Cerebellar cortex (tissue), 1 donor: ENCODE measurements at places on chromosomes 11 and 22.

GRCh38 chr11:116498161-116498560 lies 274.6 kb downstream of the BUD13 start:
- DNase-seq, result peak; percentile 73

DNA sequence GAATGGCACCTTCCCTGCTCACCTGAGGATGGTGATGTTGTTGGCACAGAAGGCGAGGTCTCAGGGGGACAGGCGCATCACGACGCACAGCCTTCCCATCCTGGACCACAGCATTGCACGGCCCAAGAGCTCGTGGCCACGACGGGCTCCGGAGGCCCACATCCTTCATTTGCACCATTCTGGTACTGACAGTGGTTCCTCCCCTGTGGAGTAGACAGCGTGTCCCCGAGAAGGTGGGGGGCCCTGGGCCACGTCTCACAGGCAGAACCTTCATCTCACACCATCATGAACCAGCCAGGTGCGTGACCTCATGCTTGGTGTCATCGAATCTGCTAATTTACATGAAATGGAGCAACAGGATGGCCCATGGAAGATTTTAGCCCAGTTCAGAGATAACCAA lies 180.0 kb downstream of the CTTN start:
- no peak for DNase-seq

DNA sequence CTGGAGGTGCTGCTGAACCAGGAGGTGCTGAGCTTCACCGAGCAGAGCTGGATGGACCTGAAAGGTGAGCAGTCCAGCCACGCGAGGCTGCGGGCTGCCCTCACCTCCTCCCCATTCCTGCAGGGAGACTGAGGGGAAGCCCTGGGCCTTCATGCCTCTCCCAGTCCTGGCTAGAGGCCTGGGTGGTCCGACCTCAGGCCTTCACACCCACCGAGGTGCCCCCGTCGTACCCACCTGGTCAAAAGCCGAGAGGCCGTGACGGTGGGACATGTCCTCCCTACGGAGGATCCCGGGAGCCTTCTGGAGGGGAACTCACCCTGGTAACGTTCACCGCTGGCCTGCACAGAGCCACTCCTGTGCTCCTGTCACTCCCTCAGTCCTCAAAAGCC lies 5.1 kb downstream of the SUSD2 start:
- no peak for DNase-seq

DNA sequence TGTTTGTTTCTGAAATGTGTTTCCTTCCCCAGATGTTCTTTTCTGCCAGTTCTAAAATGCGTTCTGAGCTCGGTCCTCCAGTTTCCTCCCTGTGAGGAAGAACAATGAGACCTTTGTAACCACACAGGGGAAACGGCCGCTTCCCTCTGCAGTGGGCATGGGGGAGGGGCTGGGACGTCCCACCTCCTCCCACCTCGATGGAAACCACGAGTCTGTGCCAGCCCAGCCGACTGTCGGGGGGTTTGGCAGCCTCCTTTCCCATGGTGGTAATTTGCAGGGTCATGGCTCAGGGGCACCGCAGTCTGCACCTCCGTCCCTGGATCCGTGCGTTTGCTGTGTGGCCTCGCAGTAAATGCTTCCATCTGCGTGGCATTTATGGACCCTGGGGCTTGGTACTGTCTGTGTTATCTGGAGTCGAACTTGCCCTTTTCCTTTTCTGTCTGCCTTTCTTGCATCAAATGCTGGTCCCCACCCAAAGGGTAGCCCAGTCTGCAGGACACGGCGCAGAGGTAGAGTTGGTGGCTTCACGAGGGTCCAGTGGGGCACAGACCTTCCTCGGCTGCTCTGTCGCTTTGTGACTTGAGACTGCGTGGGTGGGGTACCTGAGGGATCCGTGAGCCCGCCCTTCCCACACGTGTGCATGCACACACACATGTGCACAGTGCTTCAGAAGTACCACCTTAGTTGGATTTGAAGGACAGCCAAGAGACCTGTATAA lies 16.1 kb downstream of the LRP5 start:
- DNase-seq, result no peak

- no peak for DNase-seq
Measured at GRCh38 chr11:121810291-121810690, 305.7 kb downstream of the BLID start.

DNA sequence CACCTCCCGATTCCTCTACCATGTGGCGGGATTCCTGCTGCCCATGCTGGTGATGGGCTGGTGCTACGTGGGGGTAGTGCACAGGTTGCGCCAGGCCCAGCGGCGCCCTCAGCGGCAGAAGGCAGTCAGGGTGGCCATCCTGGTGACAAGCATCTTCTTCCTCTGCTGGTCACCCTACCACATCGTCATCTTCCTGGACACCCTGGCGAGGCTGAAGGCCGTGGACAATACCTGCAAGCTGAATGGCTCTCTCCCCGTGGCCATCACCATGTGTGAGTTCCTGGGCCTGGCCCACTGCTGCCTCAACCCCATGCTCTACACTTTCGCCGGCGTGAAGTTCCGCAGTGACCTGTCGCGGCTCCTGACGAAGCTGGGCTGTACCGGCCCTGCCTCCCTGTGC lies 10.5 kb downstream of the CXCR5 start:
- DNase-seq, result no peak

DNA sequence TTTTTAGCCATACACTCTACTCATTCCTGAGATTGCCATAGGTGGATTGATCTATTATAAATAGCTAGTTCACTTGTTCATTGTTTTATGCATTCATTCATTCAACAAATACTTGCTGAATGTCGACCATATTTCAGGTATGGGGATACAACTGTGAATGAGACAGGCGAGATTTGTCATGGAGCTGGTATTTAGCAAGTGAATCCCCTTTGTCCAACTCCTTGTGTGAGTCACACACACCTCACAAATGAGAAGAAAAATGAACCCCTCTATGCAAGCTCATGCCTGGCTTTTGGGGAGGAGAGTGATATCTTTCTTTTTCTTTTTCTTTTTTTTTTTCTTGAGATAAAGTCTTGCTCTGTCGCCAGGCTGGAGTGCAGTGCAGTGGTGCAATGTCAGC lies 1.8 kb upstream of the AMPD3 start:
- no peak for DNase-seq

DNA sequence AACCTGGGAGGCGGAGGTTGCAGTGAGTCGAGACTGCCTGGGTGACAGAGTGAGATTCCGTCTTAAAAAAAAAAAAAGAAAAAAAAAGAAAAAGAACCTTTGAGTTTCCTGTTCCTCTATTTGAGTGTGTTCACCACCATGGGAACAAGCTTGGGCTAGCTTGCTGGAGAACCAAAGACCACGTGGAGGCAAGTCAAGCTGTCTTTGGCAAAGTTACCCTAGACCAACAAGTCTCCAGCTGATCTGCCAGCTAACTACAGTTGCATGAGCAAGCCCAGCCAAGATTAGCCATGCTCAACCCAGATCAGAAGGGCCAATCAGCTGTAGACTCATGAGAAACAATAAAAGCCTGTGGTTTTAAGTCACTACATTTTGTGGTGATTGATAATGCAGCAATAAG lies 29.7 kb downstream of the SLN start:
- no peak for DNase-seq

DNA sequence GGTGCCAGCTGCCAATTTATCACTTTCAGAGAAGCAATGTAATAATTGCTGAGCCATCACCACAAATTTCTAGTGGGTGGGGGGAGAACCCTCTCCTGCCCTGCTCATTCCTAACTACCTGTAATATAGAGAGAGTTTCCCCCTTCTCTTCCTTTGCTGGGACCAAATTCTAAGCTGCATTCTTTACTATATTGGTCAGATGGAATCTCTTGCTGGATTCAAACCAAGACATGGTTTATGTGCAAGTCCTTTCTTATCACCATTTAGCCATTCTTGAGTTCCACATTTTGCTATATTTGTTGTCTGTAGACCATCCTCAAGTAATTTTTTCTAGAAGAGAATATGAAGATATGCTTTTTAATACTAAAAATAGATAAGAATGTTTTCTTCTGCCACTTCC lies 452.1 kb downstream of the MN1 start:
- no peak for DNase-seq

DNA sequence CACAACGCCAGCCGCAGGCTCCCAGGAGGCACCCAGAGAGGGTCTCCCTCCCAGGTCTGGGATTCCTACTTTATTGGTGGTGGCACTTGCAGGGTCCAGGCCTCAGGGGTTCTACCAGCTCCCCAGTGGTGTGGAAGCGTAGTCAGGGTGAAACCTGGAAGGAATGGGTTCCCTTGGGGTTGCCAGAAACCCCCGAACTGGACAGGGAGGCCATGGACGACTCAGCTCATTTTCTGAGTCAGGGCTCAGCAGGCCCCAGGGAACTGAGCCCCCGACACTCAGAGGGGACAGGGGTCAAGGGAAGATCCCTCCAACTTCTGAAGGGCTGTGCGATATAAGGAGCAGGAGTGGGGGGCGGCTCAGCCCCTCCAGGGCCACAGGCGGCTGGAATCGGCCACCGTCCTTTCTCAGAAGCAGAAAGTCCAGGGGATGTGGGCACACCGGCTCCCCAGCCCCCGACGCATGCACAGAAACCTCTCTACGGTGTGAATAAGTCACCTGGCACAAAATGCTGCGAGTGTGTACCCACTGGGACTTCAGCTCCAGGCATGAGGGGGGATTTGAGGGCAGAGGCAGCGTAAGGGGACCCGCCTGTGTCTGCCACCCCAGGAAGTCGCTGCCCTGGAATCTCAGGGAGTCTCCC lies 25.1 kb downstream of the MRGPRG start:
- DNase-seq, result no peak

- DNase-seq, result no peak
Measured at GRCh38 chr11:7527029-7527428, 13.2 kb downstream of the PPFIBP2 start.

- peak; percentile 97 for DNase-seq
Measured at GRCh38 chr11:67606492-67607295, at the start of gene NDUFV1. Gene NDUFV1, plus strand, starts transcription at chr11:67606936. Its CDS starts 69 bp downstream, at chr11:67607005.

DNA sequence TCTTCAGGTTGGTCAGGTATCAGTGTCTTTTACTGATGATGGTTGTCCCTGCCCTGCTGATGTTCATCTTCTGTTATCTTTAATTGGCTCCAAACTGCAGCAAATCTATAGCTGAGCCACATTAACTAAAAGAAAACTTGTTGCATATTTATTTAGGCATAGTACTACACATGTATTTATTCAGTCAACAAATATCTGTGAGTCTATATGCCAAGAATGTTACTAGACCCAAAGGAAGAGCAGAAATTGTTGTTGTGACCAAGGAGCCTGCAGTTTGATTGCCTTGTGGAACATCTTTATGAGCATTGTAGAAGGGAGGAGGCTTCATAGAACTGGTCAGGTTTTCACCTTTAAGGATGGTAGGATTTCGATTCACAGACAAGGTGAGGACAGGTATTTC lies 10.1 kb downstream of the BMAL1 start:
- DNase-seq, result no peak

DNA sequence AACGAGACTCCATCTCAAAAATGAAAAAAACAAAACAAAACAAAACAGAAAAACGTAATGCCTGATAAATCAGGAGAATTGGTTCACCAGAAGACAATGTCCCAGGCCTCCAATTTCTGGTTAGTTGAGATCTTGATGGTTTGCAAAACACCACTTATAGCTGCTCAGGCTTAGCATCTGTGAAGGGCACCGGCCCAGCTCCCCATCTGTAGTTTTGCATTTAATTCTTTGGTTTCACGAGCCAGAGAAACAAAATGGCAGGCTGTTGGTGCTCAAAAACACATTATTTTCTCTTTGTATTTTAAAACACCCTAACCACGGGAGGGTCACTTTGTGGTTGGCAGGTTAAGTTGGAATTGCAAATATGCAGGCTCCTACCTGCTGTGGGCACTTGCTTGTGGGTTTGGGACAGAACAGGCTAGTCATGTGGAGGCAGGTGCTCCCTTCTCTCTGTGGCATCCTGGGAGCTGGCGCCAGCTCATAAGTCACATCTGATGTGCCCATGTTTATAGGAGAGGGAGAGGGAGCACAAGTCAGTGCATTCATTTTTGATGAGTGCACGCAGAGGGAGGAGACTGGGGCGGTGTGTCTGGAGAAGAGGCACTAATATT lies 145.9 kb downstream of the CEP164 start:
- no peak for DNase-seq

GRCh38 chr11:67364169-67364568 lies 9.2 kb downstream of the CLCF1 start:
- DNase-seq, result no peak

- DNase-seq, result no peak
Measured at GRCh38 chr22:23204125-23204488, 23.8 kb downstream of the BCR start.

GRCh38 chr11:28460348-28460747 lies 352.2 kb downstream of the METTL15 start:
- DNase-seq, result no peak

DNA sequence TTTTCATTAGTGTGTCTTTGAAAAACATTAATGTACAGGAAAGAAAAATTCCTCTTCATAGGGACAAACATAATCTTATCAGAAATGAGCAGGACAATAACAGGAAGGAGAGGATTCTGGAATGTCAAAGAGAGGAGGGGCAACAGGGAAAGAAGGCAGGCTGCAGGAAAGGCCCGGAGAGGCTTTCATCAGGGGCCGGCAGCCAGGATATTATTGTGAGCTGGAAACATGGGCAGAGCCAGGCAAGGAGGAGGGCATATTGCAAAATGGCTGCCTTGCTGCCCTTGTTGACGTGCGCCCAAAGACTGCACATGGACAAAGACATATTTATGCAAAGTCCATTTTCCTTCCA lies 433.7 kb downstream of the ETS1 start:
- DNase-seq, result no peak

DNA sequence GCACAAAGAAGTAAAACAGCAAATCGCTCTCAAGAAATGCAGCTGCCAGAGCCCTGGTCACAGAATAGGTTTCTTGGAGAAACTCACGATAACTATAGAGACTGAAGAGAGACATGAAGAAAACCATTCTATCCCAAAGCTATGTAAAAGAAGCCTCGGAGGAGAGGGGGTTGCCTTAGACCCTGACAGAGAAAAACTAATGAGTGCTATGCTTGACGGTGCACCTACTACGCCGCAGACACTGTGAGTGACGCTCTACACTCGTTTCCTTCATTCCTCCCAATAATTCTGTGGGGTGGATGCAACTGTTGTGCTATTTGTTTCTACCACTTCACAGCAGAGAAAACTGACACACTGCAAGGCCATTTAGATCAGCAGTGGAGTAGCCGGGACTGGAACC lies 121.8 kb downstream of the ETS1 start:
- DNase-seq, result no peak

DNA sequence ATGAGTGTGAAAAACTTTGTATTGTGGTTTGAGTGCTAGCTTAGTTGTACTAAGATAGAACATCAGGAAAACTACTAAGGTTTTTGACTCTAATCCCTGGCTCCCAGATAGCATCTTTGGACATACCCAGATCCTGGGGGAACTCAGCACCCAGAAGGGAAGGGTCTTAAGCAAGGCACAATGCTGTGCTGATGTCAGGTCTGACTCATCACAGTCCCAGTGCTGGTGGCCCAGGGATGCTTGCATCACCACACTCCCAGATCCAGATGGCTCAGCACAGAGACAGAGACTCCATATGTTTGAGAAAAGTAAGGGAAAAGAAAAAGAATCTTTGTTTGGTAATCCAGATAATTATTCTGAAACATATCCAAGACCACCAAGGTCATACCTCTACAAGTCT lies 18.3 kb upstream of the OR56A3 start:
- DNase-seq, result no peak

- no peak for DNase-seq
Measured at GRCh38 chr11:124667601-124668000, 5.9 kb downstream of the SIAE start.

GRCh38 chr22:48709453-48709852 lies 1118.2 kb downstream of the BRD1 start:
- no peak for DNase-seq
